ENCODE measurements at places on chromosomes 11 and 22.

DNA sequence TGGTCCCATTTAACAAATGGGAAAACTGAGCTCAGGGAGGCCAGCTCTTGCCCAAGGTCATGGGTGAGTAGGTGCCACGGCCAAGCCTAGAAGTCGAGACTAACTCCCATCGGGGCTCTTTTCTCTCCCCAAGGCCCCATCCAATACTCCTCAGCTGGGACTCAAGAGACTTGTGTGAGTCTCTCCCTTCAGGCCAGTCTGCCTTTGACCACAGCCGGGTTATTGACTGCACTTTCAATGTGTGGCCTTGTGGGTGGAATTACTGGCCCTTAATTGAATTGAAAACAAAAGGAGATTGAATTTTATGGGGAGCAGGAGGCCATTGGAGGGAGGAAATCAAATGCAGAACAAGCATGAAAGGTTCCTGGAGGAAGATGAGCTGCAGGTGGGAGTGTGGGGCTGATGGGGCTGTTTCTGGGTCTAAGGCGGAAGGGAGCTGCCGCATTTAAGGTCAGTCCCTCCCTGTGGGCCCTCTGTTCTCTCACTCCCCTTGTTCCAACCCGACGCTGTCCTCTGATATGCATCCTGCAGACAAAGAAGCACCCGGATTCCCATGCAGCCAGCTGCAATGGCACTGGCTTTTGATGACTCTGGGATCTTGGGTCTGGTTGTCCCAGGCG lies 552.8 kb downstream of the MIAT start:
- no peak for DNase-seq

- DNase-seq: no peak
These were observed 358.0 kb upstream of the FAT3 start for GRCh38 chr11:91866642-91867041.

- DNase-seq: no peak
These were observed 53.0 kb downstream of the MICAL2 start for GRCh38 chr11:12163181-12163941.

DNA sequence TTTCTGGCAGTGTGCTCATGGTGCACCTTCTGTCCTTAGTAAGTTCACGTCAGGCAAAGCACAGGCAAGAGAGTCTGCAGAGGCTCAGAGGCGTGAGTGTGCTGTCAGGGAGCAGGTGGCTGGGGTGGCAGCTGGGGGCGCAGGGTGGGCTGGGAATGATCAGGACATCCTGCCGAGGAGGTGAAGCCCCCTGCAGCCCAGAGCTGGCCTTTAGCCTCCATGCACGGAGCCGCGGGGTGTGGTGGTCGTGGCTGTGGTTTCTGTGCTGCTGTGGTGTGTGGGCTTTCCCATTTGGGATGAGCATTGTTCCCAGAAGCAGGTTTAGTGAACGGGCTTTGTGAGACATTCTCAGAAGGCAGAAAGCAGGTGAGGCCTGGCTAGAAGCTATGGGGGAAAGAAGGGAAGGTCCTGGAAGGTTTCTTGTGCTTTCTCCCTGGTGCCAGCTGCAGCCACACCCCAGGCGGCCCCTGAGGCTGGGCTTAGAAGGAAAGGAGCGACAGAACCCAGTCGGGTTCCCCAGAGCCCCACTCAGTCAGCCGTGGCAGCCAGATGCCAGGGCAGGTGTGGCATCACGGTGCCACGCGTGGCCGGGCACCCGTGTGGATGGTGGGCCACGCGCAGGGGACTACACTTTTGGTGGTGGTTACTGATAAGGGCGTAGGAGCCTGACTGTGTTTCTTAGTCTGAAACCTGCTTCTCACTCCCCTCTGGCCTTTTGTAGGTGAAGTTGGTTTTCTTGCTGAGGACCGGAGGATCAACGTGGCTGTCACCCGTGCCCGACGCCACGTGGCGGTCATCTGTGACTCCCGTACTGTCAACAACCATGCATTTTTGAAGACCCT lies 32.0 kb downstream of the IGHMBP2 start:
- no peak for DNase-seq

GRCh38 chr22:47739291-47740015 lies 977.0 kb downstream of the TBC1D22A start:
- DNase-seq: no peak

GRCh38 chr11:6539748-6540268 lies 42.7 kb downstream of the DNHD1 start:
- no peak for DNase-seq

DNA sequence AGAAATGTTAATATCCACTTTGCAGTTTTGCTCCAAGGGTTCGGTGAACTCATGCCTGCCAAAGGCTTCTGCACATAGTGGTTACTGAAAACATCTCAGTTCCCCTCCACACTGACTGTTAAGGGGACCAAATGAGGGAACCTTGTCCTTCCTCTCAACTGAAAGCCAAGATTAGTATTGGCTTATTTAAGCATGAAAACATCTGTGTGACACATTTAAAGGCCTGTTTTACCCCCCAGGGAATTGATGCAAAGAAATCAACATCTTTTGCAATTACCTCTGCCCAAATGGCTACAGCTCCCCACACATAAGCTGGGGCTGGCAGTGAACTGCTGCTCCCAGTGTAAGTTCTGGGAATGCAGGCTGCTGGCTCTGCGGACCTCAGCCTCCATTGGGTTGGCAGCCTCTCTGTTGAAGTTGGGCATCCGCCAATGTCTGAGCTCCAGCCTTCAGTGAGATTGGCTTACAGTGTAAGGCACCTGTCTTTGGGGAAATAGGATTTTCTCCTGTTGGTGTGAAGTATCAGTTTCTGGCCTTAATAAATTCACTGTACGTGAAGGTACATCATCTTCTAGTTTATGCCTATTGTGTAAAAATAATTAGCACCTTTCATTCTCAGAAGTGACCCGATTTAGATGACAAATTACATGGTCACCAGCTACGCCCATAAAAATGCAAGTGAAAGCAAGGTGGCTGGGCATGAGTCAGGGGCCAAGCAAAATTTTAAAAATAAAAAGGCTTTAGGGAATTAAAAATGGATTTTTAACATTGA lies 213.4 kb upstream of the SYN3 start:
- no peak for DNase-seq

DNA sequence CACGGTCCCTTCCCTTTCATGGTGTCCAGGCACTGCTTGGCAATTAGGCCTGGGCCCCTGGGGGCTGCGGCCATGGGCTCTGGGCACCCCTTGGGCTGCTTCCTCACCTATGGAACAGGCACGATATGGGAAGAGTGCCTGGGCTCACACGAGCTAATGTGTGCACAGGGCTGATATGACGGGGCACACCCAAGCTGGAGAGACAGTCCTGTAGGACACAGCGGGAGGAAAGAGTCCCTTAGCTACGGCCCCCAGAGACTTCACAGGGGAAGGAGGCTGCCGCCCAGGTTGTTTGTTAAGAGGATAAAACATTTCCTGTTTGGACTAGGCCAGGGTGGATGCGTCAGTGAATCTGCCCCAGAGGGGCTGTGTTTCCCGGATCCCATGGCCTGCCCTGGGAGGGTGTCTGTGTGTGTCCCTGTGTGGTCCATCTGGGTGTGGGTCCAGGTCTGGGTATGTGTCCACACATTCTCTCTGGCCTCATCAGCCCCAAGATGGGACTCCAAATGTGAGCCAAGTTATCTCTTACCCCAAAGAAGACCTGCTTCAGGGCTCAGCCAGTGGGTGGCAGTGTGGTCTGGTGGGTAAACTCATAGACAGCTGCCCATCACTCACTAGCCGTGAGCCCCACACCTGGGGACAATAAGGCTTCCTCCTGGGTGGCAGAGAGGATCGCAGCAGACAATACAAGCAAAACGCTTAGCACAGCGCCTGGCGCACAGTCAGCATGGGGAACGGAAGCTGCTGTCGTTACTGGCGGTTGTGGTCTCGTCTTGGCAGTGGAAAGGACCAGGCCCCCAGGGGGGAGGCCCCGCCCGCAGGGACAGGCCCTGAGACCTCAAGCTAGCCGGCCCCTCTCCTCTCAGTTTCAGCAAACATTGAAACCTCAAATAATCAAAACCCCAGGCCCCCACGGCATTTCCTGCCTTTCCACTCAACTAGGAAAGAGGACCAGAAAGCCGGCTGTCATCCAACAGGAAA lies 3.2 kb upstream of the EMID1 start:
- DNase-seq: no peak

GRCh38 chr22:26998129-26998528 lies 340.7 kb downstream of the MIAT start:
- no peak for DNase-seq

DNA sequence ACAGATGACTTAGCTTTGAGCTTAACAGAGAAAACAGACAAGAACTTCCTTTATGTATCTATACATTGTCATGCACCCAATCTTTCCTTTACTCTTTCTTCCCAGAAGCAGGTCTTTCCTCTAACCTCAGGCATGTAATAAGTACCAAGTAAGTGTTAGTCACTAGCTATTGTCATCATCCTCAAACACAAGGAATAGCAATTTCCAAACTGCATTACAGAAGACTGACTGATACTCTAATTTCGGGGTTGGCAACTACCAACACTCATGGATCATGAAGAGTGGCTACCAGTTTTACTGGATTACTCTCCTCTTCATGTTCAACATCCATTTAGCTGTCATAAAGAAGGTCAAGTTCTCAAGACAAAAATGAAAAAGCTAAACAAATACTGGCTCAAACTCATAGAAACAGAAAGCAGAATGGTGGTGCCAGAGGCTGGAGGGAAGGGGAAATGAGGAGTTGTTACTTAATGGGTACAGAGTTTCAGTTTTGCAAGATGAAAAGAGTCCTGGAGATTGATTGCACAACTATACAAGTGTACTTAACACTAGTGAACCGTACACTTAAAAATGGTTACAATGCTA lies 111.6 kb downstream of the SIK3 start:
- no peak for DNase-seq

- DNase-seq: no peak
These were observed 6.2 kb downstream of the USH1C start for GRCh38 chr11:17538054-17538453.

- no peak for DNase-seq
These were observed 39.9 kb upstream of the NUP160 start for GRCh38 chr11:47887910-47888569.

- no peak for DNase-seq
These were observed 310.5 kb downstream of the SWAP70 start for GRCh38 chr11:9974375-9974774.

DNA sequence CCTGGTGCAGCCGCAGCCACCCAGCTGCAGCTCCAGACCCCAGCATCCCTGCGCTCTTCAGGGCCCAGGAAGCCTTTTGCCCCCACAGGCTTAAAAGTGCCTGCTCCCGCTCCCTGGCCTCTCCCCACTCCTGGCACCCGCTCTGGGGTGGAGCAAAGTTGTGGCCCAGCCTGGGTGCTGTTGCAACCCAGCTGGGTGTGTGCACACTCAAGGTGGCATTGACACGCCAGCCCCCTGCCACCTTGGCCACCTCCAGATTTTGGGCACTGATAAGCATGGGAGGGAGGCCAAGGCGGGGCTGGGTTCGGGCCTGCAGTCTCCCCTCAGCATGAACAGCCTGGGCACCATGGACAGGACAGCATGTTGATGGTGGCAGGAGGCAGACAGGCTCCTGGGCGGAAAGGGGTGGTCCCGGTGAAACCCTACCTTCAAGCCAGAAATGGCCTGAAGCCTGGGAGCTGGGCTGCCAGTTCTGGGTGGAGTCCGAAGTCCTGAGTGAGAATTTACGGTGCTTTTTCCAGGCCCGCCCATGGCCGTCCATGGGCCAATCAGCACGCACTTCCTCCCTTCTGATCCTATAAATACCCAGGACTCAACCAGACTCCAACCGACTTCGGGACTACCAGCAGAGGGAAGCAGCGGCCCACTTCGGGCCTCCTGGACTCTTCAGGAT lies 23.6 kb upstream of the RNASEH2C start:
- no peak for DNase-seq

GRCh38 chr11:71373791-71374454 lies 74.3 kb downstream of the DHCR7 start:
- no peak for DNase-seq
